ENCODE measurements at places on chromosomes 1 and 21.

DNA sequence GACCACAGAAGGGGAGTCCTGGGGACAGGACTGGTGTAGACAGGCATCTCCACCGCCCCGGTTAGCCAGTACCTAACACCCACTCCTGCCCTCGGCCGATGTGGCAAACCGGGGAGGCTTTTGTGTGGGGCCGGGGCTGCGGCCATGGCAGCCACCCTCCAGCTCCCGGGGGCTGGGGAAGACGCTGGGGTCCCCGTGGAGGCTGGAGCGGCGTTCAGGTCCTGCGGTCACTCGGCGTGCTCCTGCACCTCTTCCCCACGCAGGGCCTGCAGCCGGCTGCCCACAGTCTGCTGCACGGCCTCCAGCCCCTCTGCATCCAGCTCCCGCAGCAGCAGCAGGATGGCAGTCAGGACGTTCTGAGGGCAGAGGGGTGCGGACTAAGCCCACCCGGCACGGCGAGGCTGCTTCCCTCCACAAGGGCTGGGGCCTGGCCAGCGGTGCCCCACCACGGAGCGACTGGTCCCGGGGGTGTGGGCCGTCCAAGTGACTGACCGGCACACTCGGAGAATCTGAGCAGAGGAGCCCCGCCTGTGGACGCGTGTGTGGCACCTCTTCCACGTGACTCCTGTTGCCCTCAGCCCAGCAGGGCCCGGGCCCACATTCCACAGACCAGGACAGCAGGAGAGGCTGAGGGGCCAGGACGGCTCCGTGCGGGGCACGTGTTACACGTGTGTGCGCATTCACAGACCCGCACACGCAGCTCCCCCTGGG lies 9.1 kb downstream of the CFAP410 start:
- no peak for DNase-seq

DNA sequence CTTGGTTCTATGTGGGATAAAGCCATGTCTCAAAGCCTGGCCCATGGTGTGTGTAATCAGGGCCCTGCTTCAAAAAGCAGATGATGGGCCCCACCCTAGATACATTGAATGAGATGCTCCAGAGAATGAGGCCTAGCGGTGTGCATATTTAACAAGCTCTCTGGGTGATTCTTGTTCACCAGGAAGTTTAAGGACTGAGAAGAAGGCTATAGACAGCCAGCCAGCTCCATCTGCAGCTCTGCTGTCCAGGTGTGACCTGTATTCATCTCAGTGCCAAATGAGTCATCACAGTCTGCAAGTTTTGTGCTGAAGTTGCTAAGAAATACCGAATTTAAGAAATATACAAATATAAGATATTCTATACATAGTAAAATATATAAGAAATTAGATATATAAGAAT lies 182.0 kb upstream of the RUNX1 start:
- no peak for DNase-seq

GRCh38 chr1:41731516-41732030 lies 187.1 kb downstream of the HIVEP3 start:
- DNase-seq: no peak

DNA sequence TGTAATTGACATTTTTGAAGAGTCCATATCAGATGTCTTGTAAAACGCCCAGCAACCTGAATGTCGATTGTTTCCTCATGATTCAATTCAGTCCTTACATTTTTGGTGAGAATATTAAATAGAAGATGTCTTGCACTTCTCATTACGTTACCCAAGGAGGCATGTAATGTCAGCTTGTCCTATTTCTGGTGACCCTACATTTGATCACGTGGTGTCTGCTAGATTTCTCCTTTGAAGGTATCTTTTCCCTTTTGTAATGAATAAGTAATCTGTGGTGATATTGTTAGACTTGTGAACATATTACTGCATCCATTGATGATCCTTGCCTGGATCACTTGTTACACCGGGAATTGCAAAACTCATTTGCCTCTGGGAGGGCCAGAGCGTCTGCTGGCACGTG lies 87.6 kb upstream of the DISP3 start:
- no peak for DNase-seq

DNA sequence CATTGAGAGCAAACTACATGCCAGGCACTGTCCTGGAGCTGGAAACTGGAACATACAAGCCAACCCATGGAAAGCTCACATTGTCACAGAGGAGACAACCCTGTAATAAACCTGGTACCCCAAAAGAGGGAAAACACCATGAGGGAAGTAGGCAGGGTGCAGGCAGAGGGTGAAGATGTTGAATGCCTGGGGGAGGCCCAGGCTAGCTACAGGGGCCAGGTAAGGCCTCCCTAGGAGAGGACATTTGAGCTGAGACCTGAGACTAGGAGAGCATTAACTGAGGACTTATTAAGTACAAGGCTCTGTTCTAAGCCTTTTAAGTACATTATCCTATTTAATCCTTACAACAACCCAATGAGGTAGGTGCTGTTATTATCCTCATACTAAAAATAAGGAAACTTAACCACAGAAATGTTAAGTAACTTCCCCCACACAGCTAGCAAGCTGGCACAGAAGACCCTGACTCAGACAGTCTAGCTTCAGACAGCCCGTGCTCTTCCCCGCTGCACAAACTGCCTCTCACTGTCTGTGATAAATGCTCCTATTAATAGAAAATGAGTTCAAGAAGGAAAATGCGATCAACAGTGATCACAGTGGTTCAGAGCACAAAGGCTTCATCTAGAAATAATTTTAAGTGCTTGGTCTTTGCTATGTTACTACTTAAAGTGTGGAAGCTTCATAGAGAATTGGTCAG lies 41.8 kb downstream of the ZNF281 start:
- no peak for DNase-seq

DNA sequence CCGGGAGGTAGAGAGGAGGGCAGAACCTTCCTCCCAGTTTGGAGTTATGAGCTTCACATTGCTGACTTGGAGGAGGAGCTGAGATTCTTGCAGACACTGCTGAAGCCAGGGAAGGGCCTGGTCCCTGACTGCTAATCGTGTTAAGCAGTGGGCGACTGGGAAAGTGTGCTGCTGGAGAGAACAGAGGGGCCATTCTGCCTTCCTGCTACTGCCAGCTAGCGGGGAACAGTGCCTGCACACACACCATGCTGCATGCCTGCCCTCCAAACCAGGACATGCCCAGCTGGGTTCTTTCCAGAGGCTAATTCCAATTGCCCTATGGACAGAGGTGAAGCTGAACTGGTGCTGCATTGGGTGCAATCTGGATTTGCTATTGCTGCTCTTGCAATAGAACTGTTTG lies 281.4 kb downstream of the AJAP1 start:
- DNase-seq: no peak

DNA sequence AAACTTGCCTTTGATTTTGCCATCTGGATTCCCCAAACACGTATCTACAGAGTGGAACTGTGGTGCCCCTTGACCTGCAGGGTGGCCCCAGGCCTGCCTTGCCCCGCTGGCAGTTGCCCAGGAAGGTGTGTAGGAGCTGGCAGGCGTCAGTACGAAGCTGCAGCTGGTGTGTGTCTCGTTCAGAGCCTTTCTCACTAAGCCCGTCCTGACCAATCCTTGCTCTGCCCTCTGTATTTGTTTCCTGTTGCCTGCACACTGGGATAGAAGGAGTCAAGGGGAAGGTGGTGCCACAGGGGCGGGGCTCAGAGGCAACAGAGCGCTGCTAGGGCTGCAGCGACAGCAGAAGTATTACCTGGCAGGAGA lies 5.2 kb upstream of the VSIG8 start:
- no peak for DNase-seq

DNA sequence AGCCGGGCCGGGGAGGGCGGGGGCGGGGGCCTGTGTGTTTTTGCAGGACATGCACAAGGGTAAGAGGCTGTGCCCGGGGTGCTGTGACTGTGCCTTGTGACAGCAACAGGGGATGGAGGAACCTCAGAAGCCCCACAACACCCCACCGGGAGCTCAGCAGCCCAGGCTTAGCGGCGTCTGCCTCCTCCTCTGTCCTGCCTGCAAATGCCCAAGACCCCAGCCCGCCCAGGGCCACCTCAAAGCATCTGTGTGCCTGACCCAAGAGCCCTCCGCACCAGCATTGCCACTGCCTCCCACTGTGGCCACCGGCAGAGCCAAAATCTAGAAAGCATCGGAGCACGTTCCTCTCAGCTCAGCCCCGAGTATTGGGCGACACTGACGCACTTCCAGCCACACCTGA lies 2.7 kb upstream of the ACTRT2 start:
- DNase-seq: no peak

- DNase-seq: no peak
Observed at GRCh38 chr1:39301606-39302005, 97.1 kb downstream of the MACF1 start.

DNA sequence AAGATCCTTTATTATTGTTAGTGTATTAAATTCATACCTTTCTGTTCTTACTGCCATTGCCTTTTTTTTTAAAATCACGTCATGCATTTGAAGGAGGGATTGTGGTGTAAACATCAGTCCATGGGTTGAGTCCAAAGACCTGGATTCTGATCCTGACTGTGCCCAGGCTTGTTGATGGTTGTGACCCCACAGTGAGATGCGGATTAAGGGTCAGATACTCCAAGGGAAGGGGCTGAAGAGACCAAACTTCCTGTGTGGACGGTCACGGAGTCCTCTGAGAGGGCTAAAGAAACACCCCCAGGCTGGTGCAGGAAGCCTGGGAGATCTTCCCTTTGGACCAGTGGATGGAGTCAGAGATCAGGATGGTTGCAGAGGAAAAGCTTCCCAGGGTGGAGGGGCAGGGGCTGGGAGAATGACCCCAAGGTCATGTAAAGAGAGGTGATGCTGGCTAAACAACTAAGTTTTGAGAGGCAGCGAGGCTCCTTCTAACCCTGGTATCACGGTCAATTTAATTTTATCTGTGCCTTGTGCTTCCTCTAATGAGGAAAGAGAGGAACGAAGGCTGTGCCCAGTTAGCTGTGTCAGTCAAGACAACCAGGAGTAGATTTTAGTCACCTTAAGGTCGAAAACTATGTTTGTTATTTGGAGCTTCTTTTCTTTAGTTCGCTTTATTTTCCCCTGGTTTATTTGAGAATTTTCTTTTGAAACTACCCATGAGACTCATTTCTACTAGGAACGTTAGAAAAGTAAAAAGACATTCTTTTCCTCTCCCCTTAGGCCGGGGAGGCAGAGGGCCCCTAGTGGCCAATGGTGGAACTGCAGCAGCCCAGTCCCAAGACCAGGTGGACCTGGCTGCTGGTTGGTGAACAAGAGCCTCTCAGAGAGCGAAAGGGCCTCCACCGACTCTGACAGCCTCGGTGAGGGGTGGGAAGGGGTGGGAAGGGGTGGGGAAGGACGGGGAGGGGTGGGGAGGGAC lies 8.7 kb upstream of the GPR161 start:
- peak; percentile 92 for DNase-seq

DNA sequence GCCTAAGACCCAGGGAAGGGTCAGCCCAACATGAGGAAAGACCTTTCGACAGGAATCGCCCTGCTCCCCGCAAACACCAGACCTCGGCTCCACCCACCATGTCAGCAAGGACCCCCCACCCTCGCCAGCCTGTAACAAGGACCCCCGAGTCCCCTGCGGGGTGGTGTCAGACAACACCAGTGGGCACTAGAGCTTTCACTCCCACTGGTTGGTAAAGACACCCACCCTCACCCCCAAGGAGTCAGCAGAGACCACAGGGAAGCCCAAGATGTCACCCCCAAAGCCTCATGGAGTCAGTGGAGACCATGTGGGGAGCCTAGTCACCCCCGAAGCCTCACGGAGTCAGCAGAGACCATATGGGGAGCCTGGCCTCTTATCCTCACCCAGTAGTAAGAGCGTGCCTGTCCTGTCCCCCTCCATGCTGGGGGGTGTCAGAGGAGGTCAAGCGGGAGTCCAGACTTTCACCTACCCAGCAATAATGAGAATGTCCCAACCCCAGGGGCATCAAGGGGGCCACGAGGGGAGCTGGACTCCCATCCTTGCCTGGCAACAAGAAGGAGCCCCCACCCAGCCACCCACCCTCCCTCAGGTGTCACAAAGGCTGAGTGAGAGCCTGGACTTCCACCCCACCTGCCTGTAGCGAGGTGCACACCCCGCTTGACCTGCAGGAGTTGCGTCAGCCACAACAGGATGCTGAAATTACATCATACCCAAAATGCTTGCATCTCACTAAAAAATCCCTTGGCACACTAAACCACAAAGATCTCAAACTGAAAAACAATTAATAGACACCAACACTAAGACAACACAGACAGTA lies 24.8 kb downstream of the SLC19A1 start:
- DNase-seq: no peak

DNA sequence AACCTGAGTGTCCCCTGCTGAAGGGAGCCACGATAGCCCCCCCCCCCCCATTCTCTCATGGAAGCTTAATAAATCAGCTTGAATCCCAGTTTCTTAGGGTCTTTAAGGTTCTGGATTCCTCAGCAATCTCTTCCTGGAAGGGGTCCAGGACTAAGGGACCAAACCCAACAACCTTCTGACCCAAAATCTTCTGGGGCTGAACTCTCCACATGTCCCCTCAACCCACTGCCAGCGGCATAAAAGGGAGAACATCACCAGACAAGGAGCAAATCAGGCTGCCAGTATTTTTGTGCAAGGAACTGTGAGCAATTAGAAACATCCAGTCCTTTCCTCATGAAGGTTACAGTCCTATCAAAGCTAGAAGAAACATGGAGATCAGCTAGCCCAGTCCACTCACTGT lies 12.7 kb upstream of the LORICRIN start:
- no peak for DNase-seq

DNA sequence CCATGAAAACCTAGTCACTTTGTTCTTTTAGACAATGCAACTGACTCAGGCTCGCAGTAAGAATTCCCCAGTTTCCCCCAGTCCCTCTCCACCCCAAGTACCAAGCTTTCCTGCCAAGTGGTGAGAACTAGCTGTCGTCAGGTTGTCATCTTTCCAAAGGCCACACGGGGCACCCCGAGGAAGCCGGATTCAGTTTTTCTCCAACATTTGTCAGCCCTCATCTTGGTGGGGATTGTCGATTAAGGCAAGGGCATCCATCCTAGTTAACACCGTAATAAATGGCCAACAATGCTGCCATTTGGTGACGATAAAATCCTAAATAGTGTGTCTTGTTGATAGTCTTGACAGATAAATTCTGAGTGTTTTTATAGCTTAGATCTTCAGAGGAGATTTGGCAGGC lies 55.9 kb upstream of the PROX1 start:
- DNase-seq: no peak

DNA sequence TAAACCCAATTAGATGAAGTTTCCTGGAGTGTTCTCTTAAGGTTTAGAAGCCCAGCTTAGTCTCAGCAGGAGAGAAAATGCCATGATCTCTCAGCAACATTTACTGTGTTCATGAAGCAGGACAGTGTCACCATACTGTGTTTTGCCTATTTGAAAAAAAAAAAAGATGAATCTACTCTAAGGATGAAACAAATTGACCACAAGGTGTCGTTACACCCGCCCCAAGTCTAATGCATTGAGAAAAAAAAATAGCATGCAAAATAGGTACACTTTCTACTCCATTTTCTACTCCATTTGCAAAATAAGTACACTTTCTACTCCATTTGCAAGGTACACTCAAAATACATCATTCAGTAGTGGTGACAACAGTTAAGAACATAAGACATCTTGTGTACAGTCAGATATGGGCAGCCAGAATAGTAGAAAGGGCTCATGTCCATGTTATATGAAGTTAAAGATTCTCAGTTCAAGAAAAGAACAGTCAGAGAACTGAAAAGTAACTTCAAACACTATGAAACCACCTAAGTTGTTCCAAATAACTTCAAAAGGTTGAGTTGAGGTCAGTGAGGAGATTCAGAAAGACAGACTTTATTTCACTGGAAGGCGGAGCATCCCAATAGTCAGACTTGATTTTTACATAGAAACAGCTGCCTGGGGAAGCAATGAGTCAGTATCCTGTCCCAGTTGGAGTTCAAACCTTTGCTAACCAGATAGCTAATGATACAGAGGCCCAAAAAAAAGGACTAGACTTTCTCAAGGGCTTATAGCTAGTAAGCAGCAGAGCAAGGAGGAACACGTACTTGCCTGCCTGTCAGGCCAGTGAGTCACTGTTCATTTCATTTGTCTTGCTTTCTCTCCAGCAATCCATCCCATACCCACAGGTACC lies 13.3 kb downstream of the PLPPR5 start:
- DNase-seq: peak; percentile 19

GRCh38 chr1:156627313-156627880 lies 8.2 kb downstream of the HAPLN2 start:
- peak; percentile 54 for DNase-seq

Measured in activated CD4-positive, alpha-beta T cell treated with anti-CD3 and anti-CD28 coated beads, Interleukin-2, amount 50 U/mL, for 48 hours (primary cell).